ENCODE measurements at places on chromosomes 16 and 17.

GRCh38 chr17:47119746-47120520 lies 69.2 kb downstream of the CDC27 start:
- no peak for ATAC-seq

DNA sequence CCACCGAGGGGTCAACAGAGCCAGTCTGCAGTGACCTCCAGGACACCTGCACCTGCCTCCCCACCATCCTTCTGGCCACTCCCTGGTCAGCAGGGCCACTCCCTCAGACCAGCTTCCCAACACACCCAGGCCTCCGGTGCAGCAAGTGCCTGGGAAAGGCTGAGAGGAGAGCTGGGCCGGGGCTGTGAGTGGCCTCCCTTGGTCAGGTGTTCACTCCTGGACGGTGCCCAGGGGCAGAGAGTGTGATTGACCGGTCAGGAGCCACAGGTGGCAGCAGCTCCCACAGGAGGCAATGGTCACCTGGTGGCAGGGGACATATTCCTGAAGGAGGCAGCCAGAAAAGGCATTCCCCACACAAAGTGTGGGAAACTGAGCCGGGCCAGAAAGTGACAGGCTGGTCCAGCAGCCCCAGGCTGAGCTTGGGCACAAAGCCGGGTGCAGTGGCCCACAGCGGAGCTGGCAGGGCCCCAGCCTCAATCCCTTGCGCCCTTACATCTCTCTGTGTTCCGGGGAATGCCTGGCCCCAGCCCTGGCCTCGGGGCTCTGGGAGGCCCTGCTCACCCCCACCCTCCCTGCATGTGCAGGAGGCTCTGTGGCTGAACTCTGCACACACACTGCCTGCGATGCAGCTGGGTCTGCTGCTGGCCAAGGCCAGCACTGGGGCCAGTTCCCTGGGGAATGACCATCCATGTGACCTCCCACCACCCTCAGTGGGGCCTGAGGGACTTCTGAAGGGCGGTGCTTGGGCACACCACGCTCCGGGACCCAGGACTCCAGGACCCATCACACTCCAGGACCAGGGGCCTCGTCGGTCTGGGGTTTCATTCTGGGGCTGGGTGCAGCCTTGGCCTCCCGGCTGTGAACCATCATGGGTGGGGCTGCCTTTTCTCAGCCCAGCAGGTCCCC lies 1.2 kb upstream of the C17orf99 start:
- ATAC-seq = peak; percentile 14

- ATAC-seq = no peak
These were observed 8.7 kb downstream of the CES2 start for GRCh38 chr16:66944054-66944441.

DNA sequence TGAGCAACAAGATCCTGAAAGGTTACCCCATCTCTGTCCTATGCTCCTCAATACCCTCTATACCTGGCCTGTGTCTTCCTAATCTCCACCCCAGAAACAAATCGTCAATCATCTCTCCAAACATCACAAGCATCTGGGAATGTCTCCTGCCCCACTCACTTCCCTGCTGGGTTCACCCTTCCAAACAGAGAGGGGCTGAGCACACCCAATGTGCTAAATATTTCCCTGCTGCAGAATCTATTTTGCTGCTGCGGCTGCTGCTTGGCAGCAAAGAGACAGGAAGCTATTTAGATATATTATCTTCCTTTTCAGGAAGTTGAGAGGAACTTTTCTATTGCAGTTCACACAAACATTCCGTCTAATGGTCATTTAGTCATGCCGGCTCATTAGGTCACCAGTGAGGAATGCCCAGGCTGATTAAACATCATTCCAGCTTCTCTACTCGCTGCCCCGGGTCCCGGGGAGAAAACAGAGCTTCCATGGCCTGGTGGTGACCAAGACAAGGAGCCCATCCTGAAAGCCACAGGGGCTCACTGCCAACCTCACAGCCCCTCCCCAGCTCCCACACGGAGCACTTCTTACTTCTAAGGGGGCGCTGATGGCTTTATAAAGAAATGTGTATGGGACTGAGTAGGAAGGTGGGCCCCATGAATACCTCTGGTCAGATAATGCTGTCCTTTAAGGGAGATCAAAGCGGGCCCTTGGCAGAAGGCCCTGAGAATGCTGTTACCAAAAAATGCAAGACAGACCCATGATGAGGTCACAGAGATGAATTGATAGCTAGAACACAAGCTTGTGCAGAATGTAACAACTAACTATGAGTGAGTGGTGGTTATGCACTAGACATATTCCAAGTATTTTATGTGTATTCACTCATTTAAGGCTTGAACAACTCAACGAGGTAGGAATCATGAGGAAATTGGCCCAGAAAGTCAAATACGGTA lies 218.3 kb downstream of the SOX9 start:
- no peak for ATAC-seq

DNA sequence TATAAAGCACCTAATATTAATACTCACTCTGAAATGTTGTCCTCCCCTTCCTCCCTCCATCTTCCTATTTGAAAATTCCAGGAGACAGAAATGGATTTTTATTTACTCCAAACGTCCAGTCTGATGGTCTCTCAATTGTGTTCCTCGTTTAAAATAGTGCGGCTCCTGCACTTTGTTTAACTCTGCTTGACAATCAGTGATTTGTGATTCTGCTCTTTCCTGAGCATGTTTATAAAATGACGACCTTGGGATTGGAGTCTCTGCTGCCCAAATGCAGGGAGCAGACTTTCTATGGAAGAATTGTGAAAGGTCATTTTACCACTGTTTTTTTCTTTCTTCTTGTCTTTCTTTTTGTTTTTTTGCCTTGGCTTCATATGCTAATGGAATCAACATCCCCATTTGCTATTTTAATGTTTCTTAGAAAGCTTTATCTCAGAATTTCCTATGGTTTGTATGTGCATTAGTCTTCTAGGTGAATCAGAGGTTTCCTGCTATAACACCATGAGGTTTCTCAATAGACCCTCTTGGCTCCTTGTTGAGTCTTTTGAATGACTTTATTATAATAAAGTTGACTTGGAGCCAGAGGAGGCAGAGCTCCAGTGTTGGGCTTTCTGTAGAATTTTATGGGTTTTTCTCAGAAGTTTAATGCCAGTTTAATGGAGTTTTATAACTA lies 376.5 kb downstream of the CDH11 start:
- ATAC-seq = no peak

Measured in gastroesophageal sphincter (tissue), 4 donors.